ENCODE measurements at places on chromosomes 5 and 9. TPM values are rescaled to one million over a fixed set of nuclear protein-coding genes. Genes with fewer than 3 reads are reported as not detected.

Gene FAT2
- total RNA-seq = 0.05 TPM

Gene CFAP77
- not detected for total RNA-seq

Gene FAM221B
- not detected for total RNA-seq

Gene IL4
- not detected for total RNA-seq

Gene MLANA
- total RNA-seq = not detected

Gene STPG3
- total RNA-seq = not detected

Gene ENTPD2
- total RNA-seq = not detected

Gene SV2C
- total RNA-seq = not detected

Gene ODF2
- 32.7 TPM for total RNA-seq

Gene DIPK1B
- total RNA-seq = 1.5 TPM

Gene SLC6A3
- not detected for total RNA-seq

Gene NDUFA8
- 69.3 TPM for total RNA-seq

Gene UNC5A
- 0.12 TPM for total RNA-seq

DNA sequence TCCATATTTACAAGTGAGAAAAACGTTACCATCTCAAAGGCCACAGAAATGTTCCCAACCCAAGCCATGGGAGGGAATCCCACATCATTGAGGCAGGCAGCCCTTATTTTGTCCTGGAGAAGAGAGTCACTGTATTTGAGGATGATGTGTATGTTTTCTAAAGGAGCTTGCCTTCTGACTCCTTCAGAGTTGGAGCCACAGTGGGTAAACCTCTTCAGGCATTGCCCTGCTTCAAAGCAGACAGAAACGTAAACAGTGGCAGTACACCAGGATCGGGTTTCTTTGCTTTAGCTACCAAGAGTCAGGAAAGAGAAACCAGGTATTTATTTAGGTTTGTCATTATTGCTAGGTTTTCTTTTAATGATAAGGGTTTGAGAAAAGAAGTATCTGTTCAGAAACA is 45.7 kb downstream of the MUSK start:
- peak; percentile 74 for DNase-seq

- no peak for DNase-seq
Measured at GRCh38 chr5:72908664-72909063, 47.2 kb upstream of the FCHO2 start.

DNA sequence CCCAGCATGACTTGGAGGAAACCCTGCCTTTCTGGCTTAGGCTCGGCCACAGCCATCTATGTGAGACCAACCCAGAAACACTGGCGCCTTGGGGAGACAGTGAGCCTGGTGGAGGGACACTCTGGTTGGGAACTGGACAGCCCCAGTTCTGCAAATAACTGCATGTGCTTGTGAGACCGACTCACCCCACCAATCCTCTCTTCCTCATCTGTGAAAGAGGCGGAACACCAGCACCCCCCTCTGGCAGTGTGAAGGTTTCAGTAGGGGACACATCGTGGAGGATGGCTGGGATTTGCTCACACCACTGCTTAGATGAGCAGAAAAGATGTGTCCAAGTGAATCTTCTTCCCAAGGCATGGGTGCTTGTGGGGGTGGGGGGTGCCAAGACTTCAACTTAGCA is 43.4 kb upstream of the N4BP3 start:
- DNase-seq = peak; percentile 16

DNA sequence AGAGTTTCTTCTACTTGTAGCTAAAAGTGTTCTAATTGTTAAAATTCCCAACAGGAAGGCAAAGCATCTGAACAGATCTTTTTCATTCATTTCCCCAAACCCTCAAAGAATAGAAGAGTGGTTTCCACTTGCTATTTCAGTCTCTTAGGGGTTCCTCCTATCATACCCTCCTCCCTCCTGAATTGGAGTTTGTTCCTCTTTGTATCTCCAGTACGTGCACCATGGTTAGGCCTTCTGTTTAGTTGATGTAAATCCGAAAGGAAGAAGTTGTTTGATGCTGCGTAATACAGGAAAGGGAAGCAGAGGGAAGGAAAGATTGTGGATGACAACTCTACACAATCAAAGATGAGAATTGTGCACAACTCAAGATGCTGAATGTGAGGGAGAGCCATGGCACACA is 303.6 kb downstream of the PIK3R1 start:
- no peak for DNase-seq

- no peak for DNase-seq
Measured at GRCh38 chr5:6905883-6906282, 192.7 kb downstream of the TENT4A start.

GRCh38 chr5:32526810-32527209 is 58.5 kb upstream of the SUB1 start:
- DNase-seq = no peak

GRCh38 chr9:106420511-106420944 is 442.4 kb upstream of the ZNF462 start:
- DNase-seq = peak; percentile 62

GRCh38 chr9:130194378-130194932 is 22.3 kb downstream of the NCS1 start:
- no peak for DNase-seq

DNA sequence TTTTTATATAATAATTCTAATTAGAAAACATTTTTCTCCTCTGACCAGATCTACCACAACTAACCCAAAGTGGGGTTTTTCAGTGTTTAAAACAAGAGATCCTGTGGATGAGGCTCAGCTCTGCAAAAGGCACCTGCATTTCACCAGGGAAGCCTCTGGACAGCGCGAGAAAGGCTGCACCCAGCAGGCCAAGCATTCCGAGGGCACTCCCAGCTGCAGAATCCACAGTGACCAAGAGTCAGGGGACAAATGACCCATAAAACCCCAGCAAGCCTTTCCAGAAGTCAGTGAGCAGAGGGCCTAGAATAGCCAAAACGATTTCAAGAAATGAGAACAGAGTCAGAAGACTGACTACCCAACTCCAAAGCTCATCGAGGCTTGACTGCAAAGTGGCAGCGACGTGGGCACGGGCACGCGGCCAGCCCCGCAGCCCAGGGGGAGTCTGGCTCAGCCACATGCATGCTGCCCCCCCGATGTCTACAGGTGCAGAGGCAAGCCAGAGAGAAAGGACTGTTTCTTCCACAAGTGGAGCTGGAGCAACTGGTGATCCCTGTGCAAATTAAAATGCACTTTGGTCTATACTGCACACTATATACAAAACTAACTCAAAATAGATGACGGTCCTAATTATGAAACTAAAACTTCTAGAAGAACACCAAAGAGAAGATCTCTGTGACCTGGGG is 26.2 kb downstream of the TPPP start:
- no peak for DNase-seq

GRCh38 chr9:7324152-7324598 is 475.4 kb downstream of the DMAC1 start:
- peak; percentile 41 for DNase-seq

GRCh38 chr9:18473652-18474279 is at the start of gene ADAMTSL1:
Gene ADAMTSL1, plus strand, starts transcription at chr9:18474153. Its CDS starts 80 bp downstream, at chr9:18474233.
- DNase-seq = peak; percentile 57

DNA sequence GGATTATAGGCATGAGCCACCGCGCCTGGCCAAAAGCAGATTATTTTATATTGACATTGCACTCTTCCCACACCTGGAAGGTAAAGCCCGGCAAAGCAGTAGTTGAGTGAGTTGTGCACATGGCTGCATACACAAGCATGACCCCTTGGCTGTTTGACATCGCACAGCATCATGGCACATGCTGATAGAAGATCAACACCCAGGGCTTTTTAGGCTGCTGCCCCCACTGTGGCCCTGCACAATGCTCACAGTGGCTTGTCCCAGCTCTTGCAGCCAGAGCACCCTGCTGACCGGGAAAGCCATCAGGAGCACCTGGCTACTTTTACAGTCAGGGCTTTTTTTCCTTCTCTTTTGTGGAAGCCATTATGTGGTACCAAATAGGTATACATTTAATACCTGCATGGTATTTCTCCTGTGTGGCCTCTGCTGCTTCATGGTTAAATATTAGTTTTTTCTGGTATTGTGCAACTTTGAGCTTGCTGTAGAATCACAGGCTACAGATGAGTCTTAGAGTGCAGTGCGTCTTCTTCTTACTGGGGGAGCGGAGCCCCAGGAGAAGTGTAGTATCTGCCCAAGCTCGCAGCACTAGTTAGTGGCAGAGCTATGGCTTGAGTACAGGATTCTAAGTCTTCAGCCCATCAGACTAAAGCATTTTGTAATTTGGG is 264.5 kb downstream of the AOPEP start:
- DNase-seq = no peak

GRCh38 chr5:97496037-97496436 is 313.0 kb upstream of the RIOK2 start:
- DNase-seq = no peak

- DNase-seq = no peak
Measured at GRCh38 chr9:98465799-98466198, 210.3 kb upstream of the TBC1D2 start.

DNA sequence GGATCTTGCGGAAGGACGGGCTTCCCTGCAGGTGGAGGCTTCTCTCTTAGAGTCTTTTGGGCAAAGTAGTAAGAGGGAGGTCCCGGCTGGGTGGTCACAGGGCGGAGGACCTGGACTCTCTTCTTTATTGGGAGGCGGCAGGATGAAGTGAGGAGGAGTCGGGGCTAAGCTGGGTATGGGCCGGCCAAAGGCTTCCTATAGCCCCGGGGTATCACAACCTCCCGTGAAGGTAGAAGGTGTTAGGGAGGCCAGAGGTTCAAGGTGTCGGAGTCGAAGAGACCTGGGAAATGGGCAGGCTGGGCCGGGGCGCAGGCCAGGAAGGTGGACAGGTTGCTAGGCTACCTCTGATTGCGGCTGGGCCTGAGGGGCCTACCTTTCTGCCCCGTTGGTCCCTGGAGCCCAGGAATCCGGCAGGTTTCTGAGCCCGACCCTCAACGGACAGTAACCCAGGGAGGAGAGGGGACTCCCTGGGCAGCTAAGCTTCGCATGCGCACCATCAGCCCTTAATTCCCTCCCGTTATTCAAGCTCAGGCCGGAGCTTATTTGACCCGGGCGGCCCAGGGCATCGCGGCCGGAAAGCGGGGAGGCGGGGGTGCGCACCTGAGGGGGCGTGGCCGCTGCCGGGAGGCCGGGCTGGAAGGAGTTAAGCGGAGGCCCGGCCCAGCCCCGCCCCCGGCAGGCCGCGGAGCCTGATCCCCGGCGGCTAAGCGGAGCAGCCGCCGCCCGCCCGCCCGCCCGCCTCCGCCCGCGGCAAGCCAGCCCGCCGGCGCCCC is at the start of gene TESK1:
Gene TESK1 (plus strand): TSS at position 685 of the 773 bp plus-strand sequence. CDS start 358 bp downstream, outside the sequence.
- DNase-seq = peak; percentile 80

GRCh38 chr9:22028394-22028793 is 19.3 kb upstream of the CDKN2B start:
- no peak for DNase-seq

GRCh38 chr5:93394301-93394700 is 186.7 kb downstream of the NR2F1-AS1 start:
- DNase-seq = no peak

- DNase-seq = peak; percentile 18
Measured at GRCh38 chr9:21381448-21382339, 3.5 kb downstream of the IFNA2 start.

- DNase-seq = no peak
Measured at GRCh38 chr5:51225789-51226742, 157.2 kb upstream of the ISL1 start.

Data from M059J (cell line).